ENCODE measurements at places on chromosomes 7 and 10. TPM values are rescaled to one million over a fixed set of nuclear protein-coding genes. Genes with fewer than 3 reads are reported as not detected.

Gene POU6F2
- total RNA-seq = not detected

DNA sequence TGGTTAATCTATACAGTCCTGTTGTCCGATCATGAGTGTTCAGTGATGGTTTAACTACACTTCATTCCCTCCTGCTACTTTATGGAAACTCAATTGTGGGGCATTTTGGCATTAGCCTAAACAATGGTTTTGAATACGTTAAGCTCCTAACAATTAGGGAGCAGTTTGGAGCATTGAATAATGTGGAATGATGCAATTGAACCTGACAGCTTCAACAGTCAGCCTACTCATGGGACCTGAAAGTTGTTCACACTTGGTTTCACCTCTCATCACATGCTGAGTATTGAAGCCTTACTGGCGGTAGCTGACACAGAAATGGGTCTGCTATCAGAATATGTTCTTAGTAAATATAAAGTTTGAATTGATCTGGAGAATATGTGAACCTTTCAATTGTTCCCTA is 186.1 kb downstream of the MLLT10 start:
- no peak overlapping the region for H3K4me3 ChIP-seq
- H3K27me3 ChIP-seq = no peaks in the 10 kb centered on the region
- peaks cover 12% of the 10 kb centered on the region for H3K4me1 ChIP-seq
- DNase-seq = no peak

- peaks cover 9% of the 10 kb centered on the region for H3K4me1 ChIP-seq
- peak; percentile 78 for DNase-seq
- H3K27me3 ChIP-seq = no peaks in the 10 kb centered on the region
- peak overlapping the region; percentile 55 for H3K27ac ChIP-seq
Observed at GRCh38 chr7:85186083-85186520, 754 bp downstream of the SEMA3D start.

Gene KCND2
- total RNA-seq = not detected

Gene GPC2
- 17.2 TPM for total RNA-seq

DNA sequence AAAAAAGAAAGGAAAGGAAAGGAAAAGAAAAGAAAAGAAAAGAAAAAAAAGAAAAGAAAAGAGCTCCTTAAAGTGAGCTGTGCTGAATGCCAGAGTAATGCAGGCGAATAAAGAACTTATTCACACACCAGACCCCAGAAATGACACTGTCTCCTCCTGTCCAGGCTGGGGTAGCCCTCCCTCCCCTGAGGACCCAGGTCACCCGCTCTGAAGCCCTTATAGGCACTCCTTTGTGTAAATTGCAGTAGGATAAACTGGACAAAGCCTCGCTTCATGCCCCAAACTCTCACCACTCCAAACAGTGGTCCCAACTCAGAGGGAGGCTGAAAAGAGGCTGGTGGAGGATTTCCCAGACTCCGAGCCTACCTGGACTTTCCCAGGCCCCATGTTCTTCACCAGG is 46.3 kb downstream of the PKD1L1 start:
- H3K27ac ChIP-seq = peak overlapping the region; percentile 90
- peak; percentile 41 for DNase-seq
- H3K4me3 ChIP-seq = peak overlapping the region; percentile 27
- H3K27me3 ChIP-seq = no peaks in the 10 kb centered on the region
- no peaks in the 10 kb centered on the region for H3K36me3 ChIP-seq
- peaks cover 46% of the 10 kb centered on the region for H3K4me1 ChIP-seq

Gene NPTX2
- total RNA-seq = not detected

Gene CCL24
- not detected for total RNA-seq

DNA sequence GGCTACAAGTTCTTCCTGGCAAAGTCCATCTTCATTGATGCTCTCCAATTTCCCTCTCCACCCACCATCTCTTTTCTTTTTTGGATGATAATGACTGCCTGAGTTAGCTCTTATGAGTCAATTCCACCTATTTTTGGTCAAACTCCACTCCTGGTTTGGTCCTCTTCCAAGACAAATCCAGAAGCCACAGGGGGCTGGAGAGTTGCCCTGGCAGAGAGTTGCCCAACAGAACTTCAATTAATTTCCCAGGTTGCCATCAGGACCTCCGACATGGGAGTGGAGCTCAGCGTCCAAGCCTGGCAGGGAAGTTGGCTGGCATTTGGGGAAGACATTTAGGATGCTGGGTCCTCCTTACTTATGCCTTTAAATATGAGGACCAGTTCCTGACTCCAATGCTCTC is 29.2 kb upstream of the KCNMA1 start:
- no peak for DNase-seq
- no peaks in the 10 kb centered on the region for H3K36me3 ChIP-seq
- no peak overlapping the region for H3K27ac ChIP-seq
- H3K27me3 ChIP-seq = no peaks in the 10 kb centered on the region
- H3K4me1 ChIP-seq = no peaks in the 10 kb centered on the region

DNA sequence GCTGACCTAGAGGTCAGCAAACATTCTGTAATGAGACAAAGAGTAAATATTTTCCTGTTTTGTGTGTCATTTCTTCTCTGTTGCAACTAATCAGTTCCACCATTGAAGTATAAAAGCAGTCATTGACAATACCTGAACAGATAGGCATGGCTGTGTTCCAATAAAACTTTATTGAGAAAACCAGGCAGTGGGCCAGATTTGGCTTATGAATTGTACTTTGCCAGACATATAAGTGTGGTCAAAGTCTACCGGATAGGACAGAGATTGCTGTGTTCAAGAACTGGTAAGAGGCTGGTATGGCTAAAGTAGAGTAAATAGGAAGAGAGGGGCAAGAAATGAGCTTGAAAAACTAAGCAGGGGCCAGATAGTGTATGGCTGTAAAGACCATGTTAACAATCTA is 38.3 kb upstream of the TAC1 start:
- H3K4me1 ChIP-seq = no peaks in the 10 kb centered on the region
- H3K27me3 ChIP-seq = no peaks in the 10 kb centered on the region
- no peak for DNase-seq
- no peaks in the 10 kb centered on the region for H3K36me3 ChIP-seq

DNA sequence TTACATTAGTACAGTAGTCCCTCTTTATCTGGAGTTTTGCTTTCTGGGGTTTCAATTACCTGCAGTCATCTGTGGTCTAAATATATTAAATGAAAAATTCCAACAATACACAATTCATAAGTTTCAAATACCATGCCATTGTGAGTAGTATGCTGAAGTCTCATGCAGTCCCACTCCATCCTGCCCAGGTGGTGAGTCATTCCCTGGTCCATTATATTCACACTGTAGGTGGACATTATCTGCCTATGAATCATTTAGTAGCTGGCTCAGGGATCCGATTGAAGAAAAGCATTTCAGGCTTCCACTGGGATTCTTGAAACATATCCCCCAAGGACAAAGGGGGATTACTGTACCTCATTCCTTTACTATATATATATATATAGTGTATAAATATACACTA is 298.2 kb upstream of the GALNT17 start:
- H3K4me1 ChIP-seq = peaks cover 5% of the 10 kb centered on the region
- H3K27ac ChIP-seq = no peak overlapping the region
- no peak overlapping the region for H3K4me3 ChIP-seq
- H3K27me3 ChIP-seq = no peaks in the 10 kb centered on the region
- DNase-seq = peak; percentile 15

- no peaks in the 10 kb centered on the region for H3K27me3 ChIP-seq
- H3K36me3 ChIP-seq = no peaks in the 10 kb centered on the region
- H3K4me1 ChIP-seq = no peaks in the 10 kb centered on the region
- H3K4me3 ChIP-seq = no peak overlapping the region
Observed at GRCh38 chr7:94739180-94739579, 83.2 kb upstream of the SGCE start.

GRCh38 chr10:132850896-132851295 is 64.9 kb upstream of the NKX6-2 start:
- H3K4me1 ChIP-seq = no peaks in the 10 kb centered on the region
- no peak overlapping the region for H3K27ac ChIP-seq
- no peaks in the 10 kb centered on the region for H3K27me3 ChIP-seq
- DNase-seq = no peak
- H3K36me3 ChIP-seq = no peaks in the 10 kb centered on the region

- H3K4me1 ChIP-seq = no peaks in the 10 kb centered on the region
- H3K27ac ChIP-seq = no peak overlapping the region
- H3K4me3 ChIP-seq = no peak overlapping the region
- peaks cover 19% of the 10 kb centered on the region for H3K27me3 ChIP-seq
- no peaks in the 10 kb centered on the region for H3K36me3 ChIP-seq
- no peak for DNase-seq
Observed at GRCh38 chr10:26169466-26169865, 47.1 kb upstream of the GAD2 start.

DNA sequence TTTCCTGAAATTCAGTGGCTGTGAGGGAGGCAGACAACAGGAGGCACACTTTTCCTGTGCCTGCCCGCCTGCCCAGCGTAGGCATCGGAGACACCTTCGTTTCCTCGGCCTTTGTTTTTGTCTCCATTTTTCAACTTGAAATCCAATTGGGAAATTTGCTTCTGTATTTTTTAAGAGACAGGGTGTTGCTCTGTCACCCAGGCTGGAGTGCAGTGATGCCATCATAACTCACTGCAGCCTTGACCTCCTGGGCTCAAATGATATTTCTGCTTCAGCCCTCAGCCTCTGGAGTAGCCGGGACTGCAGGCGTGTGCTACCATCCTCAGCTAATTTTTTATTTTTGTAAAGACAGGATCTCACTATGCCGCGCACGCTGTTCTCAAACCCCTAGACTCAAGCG is 116.8 kb downstream of the CYTH3 start:
- H3K36me3 ChIP-seq = peaks cover 60% of the 10 kb centered on the region
- no peaks in the 10 kb centered on the region for H3K4me1 ChIP-seq
- no peak overlapping the region for H3K27ac ChIP-seq
- DNase-seq = no peak
- H3K4me3 ChIP-seq = no peak overlapping the region

Gene WDFY4
- total RNA-seq = not detected

Gene NKX1-2
- total RNA-seq = 0.56 TPM

- H3K4me3 ChIP-seq = no peak overlapping the region
- peaks cover 47% of the 10 kb centered on the region for H3K4me1 ChIP-seq
- peak; percentile 25 for DNase-seq
- no peak overlapping the region for H3K27ac ChIP-seq
- no peaks in the 10 kb centered on the region for H3K27me3 ChIP-seq
Observed at GRCh38 chr10:13792006-13792405, 205.2 kb downstream of the PRPF18 start.

- no peaks in the 10 kb centered on the region for H3K27me3 ChIP-seq
- H3K36me3 ChIP-seq = no peaks in the 10 kb centered on the region
- no peaks in the 10 kb centered on the region for H3K4me1 ChIP-seq
- DNase-seq = no peak
- H3K4me3 ChIP-seq = no peak overlapping the region
Observed at GRCh38 chr7:142999793-143000192, 27.1 kb downstream of the OR9A2 start.

Gene GBX1
- 0.95 TPM for total RNA-seq

DNA sequence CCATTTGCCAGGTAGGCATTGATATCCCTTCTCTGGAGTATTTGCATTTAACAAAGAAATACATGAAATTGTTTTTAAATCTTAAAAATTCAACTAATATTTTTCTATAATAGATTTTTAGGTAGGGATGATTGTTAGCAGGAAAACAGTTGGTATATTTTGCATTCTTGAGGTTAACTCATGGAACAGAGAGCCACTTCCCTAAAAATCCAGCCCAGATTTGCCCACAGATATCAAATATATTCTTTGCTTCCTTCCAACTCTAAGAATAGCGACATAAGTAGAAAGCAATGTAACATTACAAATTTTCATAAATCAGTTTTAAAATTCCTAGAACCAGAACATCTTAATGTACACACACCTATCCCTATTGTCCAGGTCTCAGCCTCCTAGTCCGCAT is 45.0 kb upstream of the ANLN start:
- no peaks in the 10 kb centered on the region for H3K27me3 ChIP-seq
- DNase-seq = no peak
- H3K4me1 ChIP-seq = no peaks in the 10 kb centered on the region
- no peak overlapping the region for H3K4me3 ChIP-seq

DNA sequence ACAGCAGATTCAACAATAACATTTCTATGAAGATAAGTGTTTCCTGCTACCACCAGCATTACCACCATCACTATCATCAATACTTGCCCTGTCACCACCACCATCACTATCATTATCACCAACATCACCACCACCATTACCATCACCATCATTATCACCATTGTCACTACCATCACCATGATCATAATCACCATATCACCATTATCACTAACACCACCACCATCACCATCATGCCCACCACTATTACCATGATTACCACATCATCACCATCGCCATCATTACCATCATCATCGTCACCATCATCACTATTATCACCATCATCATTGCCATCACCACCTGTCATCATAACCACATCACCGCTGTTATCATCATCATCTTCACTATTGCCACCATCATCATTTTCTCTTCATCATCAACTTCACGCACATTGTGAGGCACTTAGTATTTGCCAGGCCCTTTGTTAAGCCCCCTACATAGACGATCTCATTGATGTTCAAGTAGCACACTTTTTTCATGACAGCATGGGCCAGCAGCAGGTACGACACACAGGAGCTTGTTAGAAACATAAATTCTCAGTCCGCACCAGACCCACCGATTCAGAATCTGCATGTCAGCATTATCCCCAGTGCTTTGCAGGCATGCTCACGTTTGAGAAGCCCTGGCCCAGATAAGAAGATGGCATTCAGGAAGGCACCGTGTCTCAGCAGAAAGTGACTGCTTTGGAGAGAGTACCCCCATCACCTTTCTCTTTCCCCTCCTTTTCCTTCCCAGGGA is 161.1 kb downstream of the ADAM12 start:
- DNase-seq = no peak
- H3K4me1 ChIP-seq = peaks cover 4% of the 10 kb centered on the region
- no peaks in the 10 kb centered on the region for H3K36me3 ChIP-seq

Gene ARL5B
- total RNA-seq = 35.2 TPM

Gene ATOH7
- not detected for total RNA-seq

Gene FAM13C
- total RNA-seq = 1.1 TPM

GRCh38 chr10:43137717-43138020 is 576 bp upstream of the CSGALNACT2 start:
- no peaks in the 10 kb centered on the region for H3K27me3 ChIP-seq
- H3K4me3 ChIP-seq = peak overlapping the region; percentile 96
- peak overlapping the region; percentile 97 for H3K27ac ChIP-seq
- no peaks in the 10 kb centered on the region for H3K36me3 ChIP-seq
- H3K4me1 ChIP-seq = no peaks in the 10 kb centered on the region

DNA sequence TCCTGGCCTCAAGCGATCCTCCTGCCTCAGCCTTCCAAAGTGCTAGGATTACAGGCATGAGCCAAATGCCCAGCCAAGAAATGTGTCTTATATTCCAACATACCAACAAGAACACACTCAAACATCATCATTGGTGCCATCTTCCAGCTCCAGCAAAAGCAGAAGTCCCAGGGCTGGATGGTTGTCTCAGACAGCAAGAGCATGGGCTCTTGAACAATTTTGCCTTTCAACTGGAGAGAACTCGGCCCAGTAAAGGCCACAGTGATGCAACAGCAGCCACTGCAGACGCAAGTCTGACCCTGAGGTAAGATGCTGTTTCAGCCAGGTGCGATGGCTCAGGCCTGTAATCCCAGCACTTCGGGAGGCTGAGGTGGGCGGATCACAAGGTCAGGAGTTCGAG is 52.8 kb upstream of the NFE2L3 start:
- H3K27ac ChIP-seq = no peak overlapping the region
- H3K27me3 ChIP-seq = peaks cover 14% of the 10 kb centered on the region
- no peak for DNase-seq
- no peak overlapping the region for H3K4me3 ChIP-seq
- no peaks in the 10 kb centered on the region for H3K4me1 ChIP-seq

All from SJCRH30 (cell line).